Muscle of leg (tissue), 16 donors: ENCODE measurements at places on chromosomes 7 and 10. TPM values are rescaled to one million over a fixed set of nuclear protein-coding genes. Genes with fewer than 3 reads are reported as not detected.

The MYPN gene
- 63.3 TPM for polyA plus RNA-seq

The IFIT1B gene
- polyA plus RNA-seq = 0.31 TPM

The LMOD2 gene
- 58.8 TPM for polyA plus RNA-seq

The FZD8 gene
- 43.6 TPM for polyA plus RNA-seq

The ABCB1 gene
- polyA plus RNA-seq = 0.42 TPM

The TMEM139 gene
- 3.9 TPM for polyA plus RNA-seq

The TNKS2 gene
- 23.0 TPM for polyA plus RNA-seq

The SUN3 gene
- polyA plus RNA-seq = not detected

The LDB3 gene
- polyA plus RNA-seq = 525 TPM

The GDF10 gene
- polyA plus RNA-seq = 6.1 TPM

The GNAT3 gene
- 0.10 TPM for polyA plus RNA-seq

The CUTC gene
- polyA plus RNA-seq = 17.5 TPM

The NCAPG2 gene
- polyA plus RNA-seq = 18.9 TPM

The ELAPOR2 gene
- 3.4 TPM for polyA plus RNA-seq

The GJD4 gene
- 5.9 TPM for polyA plus RNA-seq

The C10orf95 gene
- polyA plus RNA-seq = 0.14 TPM

The MMP21 gene
- 0.29 TPM for polyA plus RNA-seq
